ENCODE measurements at places on chromosomes 4 and X.
A peak's percentile ranks its signal among the peaks of the same experiment; 100 is the strongest.

GRCh38 chr4:149825336-149825735 lies 9.7 kb upstream of the IQCM start:
- DNase-seq = no peak

- DNase-seq = no peak
Observed at GRCh38 chr4:85127653-85128052, 161.2 kb upstream of the WDFY3 start.

DNA sequence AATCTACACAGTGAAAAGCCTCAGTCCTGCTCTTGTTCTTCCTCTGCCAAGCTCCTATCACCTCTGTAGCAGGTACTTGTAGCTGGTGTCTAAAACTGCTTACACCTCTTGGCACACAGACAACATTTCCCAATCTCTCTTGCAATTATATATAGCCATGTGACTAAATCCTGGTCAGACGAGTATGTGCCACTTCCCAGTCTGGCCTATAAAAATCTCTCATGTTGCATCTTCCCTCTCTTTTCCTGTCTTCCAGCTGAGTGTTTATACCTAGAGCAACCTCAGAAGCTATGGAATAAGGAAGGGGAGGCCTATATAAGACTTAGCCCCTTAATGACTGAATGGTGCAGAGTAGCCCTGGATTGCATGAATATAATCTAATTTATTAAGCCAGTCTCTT lies 105.8 kb downstream of the RNF150 start:
- no peak for DNase-seq

DNA sequence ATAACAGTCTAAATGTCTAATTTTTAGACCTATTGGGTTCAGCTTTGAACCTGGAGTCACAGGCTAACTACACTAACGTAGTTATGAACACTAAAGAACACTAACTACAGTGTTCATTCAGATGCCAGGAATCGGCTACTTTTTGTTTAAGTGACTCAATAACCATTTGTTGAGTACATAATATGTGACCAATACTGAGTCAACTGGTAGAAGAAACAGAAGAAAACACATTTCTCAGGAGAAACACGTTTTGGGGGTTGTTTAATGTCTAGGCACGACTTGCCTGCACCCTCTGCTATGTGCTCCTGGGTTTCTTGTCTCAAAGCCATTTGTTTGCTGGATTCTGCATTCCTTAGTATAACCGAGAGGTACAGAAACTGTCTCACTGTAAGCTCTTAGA lies 18.6 kb upstream of the CLNK start:
- no peak for DNase-seq

- DNase-seq = peak; percentile 51
Observed at GRCh38 chr4:141346144-141346543, 125.4 kb downstream of the ZNF330 start.

DNA sequence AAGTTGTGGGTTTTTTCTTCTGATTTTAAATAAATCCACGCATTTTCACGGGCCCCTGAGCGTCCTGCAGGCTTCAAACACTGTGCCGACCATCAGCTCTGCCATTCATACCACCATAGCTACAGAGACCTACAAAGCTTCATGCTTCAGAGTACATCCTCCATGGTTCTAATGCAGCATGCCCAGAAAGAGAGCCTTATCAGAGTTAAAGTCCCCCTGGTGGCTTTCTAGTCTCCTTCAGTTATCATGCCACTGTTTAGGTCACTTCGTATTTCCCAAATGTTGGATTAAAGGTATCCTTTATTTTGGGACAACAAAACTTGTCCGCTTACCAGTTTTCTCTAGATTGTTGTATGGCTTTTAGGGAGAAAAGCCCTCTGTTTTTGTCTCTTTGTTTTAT lies 66.7 kb upstream of the VCX2 start:
- no peak for DNase-seq

DNA sequence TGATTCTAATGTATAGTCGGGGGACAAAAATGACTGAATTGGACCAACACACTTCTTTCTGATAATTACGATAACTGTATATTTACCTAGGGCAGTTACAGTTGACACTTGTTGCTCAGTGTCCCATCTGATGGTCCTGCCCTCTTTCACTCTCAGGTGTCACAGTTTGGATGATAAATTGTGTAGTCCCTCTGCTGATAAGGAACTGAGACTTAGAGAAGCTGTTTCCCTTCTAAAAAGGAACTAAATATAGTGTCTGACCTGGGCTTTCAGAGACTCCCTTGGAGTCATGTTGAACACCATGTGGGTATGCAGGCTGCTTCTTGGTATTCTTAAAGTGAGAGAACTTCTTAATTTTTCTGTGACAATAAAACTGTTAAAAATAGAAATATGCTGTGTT lies 23.7 kb upstream of the PNPLA4 start:
- no peak for DNase-seq

DNA sequence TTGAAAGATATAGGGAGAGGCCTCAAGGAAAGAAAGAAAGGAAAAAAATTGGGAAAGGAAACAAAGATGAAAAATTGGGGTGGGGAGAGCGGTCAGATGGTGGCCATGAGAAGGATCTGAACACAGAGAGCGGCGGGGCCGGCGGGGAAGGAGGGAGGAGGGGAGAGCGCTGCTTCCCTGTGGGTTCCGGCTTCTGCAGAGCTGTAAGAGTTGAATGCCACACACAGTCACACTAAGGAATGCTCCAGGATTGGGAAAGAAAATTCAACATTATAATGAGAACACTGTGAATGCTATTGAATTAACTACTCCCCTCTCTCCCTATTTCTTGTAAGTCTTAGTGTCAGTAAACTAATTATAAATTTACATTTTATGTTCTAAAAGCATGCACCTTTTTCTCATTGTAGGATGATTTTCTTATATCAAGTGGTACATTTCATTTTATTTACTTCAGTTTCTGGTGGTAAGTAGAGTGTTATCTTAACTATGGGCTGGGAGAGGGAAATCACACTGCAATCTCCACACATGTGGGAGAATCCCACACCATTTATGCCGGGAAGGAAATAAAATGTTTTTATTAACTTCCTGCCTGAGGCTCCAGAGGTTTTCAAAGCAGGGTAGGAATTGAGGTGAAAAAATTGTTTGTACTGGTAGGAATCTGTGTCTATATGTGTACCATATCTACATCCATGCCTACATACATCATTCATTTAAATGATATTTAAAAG lies 904 bp downstream of the F11 start:
- no peak for DNase-seq

DNA sequence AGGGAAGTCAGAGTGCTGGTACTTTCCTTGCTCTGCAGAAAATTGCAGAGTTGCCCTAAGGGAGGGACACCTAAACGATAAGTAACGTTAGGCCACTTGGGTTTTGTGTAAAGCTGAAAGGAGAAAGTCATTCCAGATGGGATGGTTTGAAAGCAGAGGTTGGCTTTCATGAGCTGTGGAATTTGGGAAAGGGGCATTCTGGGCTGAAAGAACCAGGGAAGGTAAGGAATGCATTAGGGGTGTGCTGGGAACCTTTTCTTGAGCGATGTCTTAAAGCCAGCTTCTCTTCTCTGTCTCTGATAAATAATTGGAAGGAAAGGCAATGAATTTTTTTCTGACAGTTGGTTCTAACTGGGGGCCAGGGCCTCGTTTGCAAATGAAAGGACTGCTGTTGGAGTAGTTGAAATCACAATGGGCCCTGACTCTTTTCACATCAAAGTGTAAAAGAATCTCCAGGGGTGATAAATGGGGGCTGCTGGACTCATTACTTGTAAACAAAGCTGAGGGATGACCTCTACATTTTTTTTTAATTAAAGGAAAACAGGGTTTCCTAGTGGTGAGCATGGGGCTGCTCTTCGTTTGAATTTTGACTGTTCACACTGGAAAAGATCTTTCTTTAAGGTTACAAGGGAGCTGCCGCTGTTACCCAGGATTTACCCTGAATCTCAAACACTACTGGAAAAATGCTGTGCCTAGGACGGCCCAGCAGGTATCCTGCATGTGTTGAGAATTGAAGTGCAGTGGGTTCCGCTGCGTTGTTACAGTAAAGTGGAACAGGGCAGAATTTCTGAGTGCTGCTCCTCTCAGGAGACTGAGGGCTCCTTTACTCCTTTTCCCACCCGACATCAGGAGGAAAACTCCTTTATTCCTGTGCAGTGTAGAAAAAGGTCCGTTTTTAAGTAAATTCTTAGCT lies 25.0 kb downstream of the AFF1 start:
- DNase-seq = no peak

DNA sequence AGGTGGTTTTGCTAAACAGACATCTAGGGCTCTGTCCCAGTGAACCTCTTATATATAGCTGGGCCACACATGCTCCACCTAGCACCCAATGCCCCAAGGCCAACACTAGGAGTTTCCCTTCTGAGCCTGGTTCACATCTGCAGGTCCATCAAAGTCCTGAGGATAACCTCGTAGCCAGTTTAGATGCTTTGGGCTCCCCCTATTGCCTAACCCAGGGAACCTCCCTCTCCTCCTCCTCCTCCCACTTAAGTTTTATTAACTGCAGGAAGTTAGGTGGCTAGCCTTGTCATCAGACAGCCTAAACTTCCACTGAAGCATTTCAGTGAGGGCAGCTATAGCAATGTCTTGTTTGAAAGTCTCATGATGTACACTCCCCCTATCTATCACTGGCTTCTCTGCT lies 88.0 kb downstream of the GUCY2F start:
- DNase-seq = no peak

DNA sequence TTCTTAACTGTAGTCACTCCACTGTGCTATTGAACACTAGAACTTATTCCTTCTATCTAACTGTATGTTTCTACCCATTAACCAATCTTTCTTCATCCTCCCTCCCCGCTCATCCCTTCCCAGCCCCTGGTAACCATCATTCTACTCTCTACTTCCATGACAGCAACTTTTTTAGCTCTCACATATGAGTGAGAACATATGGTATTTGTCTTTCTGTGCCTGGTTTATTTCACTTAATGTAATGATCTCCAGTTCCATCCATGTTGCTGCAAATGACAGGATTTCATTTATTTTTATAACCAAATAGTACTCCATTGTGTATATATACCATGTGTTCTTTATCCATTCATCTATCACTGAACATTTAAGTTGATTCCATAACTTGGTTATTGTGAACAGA lies 186.5 kb downstream of the GABRB1 start:
- no peak for DNase-seq

GRCh38 chr4:160026721-160027120 lies 923.8 kb downstream of the RAPGEF2 start:
- DNase-seq = no peak

DNA sequence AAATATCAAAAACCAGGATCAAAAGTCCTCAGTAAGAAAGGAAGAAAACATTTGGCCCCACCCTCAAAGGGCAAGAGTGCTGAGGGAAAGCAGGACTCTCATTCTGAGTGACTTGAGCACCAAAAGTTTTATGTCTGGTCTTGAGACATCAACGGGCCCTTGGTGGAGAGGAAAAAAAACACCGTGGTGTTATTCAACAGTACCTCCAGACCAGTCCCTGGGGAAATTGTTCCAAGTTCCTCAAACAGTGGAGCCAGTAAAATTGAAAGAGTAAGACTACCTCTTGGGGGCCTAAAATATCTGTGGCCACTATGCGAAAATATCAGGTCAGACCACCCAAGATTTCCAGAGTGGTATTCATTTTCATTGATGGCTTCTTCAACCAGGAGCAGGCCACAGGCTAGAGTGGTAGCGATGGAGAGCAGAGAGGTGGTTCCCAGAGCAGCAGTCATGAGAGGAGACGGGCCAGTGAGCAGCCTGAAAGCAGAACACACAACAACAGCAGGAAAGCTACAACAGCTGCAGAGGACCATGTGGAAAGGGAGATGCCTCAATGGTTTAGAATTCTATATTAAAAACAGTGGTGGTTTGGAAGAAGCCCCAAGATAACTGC lies 63.7 kb upstream of the RPL34 start:
- DNase-seq = no peak

GRCh38 chr4:141658309-141658708 lies 21.9 kb downstream of the IL15 start:
- DNase-seq = no peak

DNA sequence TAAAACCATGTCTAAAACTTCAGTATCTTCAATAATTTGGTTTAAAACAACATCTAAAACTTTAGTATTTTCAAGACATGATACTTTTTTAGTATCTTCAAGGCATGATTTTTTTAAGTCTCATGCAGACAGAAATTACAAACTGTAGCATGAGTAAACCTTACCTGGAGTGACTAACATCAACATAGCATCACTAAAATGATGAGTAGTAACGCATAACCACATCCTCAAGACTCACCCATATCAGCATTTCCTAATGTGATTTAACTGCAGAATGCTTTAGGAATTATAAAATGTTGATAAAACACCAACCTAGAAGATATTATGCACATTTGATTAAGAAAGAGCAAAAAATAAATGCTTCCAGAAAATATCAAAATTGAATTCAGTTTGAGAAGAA lies 19.7 kb upstream of the EDNRA start:
- DNase-seq = no peak

DNA sequence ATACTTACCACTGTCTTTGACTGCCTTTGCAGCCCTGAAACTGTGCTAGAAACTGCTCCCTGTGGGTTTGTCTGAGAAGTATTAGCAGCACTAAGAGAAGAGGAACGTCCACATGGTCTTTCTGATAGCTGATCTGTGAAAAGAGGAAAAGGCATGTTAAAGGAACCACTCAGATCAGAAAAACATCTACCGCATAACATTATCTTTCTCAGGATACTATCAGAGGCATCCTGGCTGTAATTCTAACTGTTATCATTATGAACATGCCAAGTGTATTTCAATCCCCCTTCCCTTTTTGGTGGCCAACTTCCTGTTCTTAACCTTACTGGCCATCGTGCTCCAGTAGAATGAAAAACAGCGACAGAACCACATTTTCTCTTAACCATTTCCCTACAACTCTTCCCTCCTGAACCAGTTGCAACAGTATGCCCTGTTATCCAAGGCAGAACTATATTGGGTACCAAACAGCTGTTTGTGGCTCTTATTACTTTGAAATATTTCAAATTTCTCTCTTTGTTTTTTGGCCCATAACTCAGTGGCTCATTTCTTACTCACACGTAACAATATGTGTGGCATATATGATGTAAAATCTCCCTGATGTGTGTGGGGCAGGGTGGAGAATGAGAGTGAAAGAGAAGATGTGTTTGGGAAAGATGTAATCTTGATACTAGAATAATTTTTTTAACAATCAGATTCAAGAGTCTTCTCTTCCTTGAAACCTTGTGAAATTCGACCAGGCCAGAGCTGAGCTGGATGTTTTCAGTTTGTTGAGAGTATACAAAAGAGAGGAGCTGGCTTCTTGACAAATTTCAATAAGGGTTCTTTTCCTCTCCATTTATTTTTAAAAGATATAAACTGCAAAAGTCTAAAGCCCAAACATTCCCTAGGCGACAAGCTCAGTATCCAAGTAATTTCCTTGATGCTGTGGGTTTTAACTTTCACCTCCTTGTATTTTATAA lies 35.2 kb downstream of the ARHGEF6 start:
- DNase-seq = no peak

DNA sequence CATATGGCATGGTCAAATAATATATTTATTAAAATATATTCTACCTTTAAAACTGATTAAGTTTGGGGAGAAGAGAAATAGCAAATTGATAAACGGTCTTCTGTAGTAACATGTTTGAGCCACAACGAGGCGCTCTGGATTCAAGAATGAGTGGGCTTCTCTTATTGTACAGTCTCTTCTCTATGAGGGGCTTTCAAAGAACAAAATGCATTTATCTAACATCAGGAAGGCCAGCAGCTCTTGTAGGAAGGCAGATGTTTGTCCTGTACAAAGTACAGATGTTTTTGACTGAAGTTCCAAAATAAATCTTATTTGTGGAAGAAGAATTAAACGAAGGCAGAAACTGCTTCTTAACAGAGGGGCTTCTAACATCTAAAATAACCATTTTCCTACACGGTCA lies 153.6 kb downstream of the RASL11B start:
- no peak for DNase-seq

All from AG09319 (cell line).